ENCODE measurements at places on chromosomes 12 and 14.

GRCh38 chr12:32290411-32290810 lies 108.9 kb upstream of the FGD4 start:
- DNase-seq = no peak

DNA sequence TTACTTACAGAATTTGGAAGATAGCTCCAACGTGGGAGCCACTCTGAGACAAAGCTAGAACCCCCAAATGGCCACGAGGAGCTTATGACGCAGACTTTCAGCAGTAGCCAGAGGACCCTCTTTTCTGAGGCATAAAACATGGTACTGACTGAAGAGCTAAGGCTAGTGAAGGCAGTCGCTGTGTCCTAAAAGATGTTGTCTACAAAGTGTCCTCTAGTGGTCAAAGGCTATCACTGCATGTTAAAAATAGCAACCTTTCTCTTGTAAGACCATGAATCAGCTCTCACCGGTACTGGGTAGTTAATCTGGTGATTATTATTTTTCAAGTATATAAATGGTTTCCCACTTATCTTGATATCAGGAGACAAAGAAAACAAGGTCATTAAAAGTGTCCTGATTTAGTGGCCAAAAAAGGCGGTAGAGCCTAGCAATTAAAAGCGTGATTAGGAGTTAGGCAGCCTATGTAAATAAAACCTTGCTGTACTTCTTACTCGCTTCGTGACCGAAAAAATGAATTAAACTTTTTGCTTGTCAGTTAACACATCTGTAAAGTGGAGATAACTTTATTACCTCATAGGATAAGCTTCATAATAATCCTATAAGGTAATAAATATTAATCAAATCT lies 47.0 kb upstream of the LGR5 start:
- peak; percentile 85 for DNase-seq

- DNase-seq = no peak
These were observed 518.1 kb downstream of the SNAPC1 start for GRCh38 chr14:62280366-62280765.

DNA sequence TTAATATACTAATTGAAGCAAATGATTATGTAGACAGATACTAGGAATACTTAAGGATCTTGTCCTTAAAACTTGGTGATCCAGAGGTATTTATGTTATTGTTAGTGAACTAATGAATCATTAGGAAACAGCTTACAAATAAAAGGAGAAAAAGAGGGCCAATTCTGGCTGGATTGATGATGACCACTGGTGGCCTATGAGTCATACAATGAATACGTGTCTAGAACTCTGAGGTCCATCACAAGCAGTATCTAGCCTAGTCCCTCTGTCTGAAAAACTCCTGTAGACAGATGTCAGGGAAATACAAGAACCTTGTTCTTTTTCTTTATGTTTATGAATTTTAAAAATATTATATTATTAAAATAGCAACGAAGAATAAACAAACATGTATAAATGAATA lies 51.7 kb upstream of the RTL1 start:
- no peak for DNase-seq

GRCh38 chr12:75529826-75530225 lies 18.4 kb upstream of the KRR1 start:
- DNase-seq = no peak

- DNase-seq = no peak
These were observed 185.1 kb downstream of the CHST11 start for GRCh38 chr12:104641862-104642261.

GRCh38 chr14:35412272-35413056 lies 7.9 kb upstream of the NFKBIA start:
- DNase-seq = peak; percentile 16

DNA sequence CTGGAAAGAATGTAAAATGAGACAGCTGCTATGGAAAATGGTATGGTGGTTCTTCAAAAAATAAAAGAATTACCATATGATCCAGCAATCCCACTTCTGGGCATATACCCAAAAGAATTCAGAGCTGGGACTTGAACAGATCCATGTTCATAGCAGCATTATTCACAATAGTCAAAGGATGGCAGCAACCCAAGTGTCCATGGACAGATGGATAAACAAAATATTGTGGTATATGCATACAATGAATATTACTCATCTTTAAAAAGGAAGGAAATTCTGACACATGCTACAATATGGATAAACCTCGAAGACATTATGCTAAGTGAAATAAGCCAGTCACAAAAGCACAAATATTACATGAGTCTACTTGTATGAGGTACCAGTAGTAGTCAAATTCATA lies 9.1 kb downstream of the RAB2B start:
- DNase-seq = no peak

DNA sequence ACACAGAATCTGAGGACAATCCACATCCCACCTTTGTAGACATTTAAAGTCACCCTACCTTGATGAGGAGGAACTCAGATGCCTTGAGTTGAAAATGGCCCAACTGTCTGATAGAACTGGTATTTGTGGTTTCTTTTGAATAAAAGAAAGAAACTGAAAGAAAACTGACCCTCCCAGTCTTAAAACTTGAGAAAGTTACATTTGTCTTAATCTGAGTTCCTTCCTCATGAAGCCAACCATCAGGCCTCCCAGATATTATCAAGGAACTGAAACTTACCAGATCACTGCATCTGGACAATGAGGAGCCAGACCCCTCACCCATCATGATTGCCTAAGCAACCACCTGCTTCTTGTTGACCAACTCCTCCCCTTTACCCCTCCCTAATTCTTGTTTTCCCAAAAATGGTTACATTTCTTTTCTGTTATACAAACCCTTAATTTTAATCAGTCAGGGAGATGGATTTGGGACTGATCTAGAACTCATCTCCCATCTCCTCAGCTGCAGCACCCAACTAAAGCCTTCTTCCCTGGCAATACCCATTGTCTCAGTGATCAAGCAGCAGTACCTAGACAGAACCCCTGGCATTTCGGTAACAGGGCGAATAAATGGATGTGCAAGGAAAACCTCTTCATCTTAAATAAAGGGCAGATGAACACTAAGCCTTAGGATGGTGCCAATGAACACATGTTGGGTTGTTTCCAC lies 72.0 kb upstream of the RESF1 start:
- DNase-seq = no peak

DNA sequence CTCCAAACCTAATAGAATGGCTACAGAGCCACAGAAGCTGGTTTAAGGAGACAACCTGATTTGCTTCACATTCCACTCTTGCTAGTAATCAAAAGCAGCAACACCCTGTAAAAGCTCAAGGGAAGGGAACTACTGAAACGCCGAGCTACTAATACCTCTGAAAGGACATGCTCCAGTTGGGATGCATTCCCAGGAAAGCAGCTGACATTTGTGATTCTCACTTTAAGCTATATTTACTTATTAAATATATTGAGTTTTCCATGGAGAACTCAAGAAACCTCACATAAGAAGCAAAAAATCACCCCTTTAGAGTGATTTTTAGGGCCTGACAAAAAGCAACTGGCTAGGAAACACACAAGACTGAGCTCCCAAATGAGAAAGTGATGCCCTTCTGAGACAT lies 1073.0 kb upstream of the FLRT2 start:
- DNase-seq = no peak

GRCh38 chr12:130754234-130754901 lies 38.3 kb upstream of the RIMBP2 start:
- DNase-seq = no peak

DNA sequence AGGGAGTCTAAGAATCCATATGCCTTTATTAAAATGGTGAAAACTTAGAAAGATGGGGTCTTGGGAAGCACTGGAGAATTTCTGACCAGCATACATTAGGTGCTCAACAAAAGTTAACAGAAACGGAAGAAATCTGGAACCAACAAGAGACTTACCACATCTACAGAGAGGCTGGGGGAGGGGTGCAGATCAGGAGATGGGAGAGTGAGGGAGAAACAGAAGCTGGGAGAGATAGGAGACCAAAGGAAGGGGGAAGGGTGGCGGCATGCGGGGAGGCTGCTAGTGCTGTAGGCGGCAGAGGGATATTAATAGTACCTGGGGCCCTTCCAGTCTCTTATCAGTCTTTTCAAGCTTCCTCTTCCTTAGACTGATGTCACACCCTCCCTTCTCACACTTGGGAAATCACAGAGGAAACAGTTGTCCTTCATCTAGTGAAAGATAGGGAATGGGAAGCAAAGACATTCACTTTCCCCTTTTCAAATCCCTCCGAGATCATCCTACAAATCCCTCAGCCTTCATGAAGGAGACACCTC lies 18.1 kb downstream of the ZBTB39 start:
- DNase-seq = no peak

- DNase-seq = peak; percentile 41
These were observed 55.9 kb upstream of the SRSF5 start for GRCh38 chr14:69711065-69711464.

DNA sequence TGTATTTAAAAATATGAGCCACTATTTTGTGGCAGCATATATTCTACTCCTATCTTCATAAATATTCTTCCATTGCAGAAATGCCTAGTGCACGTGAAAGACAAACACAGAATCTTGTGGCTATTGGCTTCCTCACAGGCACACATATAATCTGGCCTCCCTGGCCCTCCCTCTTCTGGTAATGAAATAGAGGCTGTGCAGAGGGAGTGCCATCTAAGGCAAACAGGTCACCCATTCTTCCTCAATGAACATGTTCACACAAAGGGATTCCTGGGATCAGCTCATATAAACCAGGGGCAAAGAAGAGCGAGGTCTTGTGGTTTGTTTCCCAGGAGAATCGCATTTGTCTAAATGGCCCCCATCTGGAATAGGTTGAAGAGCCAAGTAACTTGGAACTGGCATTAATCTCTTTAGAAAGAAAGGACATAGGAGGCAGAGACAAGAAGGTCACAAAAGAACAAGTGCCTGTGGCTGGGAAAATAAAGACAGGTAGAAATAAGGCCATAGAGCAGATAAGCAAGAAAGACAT lies 171.6 kb upstream of the PTPRQ start:
- DNase-seq = no peak

GRCh38 chr12:6341417-6342139 lies at the start of gene TNFRSF1A:
TSS of gene TNFRSF1A (minus strand) at chr12:6342076. CDS start at chr12:6341814, 262 bp downstream.
- DNase-seq = no peak

- no peak for DNase-seq
These were observed 1.0 kb downstream of the CD9 start for GRCh38 chr12:6201213-6201608.

GRCh38 chr14:57761800-57762199 lies 104.1 kb downstream of the SLC35F4 start:
- DNase-seq = no peak

Measured in NCI-H774 (cell line).